IMR-90 (cell line): ENCODE measurements at places on chromosomes 11 and 22. TPM values are rescaled to one million over a fixed set of nuclear protein-coding genes. Genes with fewer than 3 reads are reported as not detected.

The MS4A3 gene
- not detected in 2 replicates for total RNA-seq

The AMPD3 gene
- total RNA-seq: 8.1 and 8.6 TPM in 2 replicates

The MS4A13 gene
- total RNA-seq: not detected in 2 replicates

The RIMBP3C gene
- total RNA-seq: 0.28 and 0.36 TPM in 2 replicates
